Substantia nigra (tissue), 51 donors: ENCODE measurements at places on chromosomes 7 and 10.

GRCh38 chr7:131109759-131110296 is 217.8 kb upstream of the MKLN1 start:
- DNase-seq: peak; percentile 57

DNA sequence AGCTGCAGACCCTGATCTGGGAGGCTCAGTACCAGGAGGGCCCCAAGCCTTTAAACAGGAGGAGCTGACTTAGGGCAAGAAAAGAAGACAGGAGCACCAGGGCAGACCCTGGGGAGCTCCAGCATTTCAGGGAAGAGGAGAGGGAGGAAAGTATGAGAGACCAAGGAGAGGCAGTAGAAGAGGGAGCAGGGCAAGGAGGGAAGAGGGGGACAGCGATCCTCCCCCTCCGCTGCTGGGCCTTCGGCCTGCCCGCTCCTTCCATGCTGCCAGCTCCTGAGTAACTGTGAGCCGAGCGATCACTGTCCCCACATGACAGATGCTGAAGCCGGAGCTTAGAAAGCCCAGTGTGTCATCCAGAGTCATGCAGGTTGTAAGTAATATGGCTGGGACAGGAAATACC is 65.9 kb downstream of the ALOX5 start:
- no peak for DNase-seq

- DNase-seq: no peak
Observed at GRCh38 chr10:61098966-61099365, 155.0 kb upstream of the RHOBTB1 start.

DNA sequence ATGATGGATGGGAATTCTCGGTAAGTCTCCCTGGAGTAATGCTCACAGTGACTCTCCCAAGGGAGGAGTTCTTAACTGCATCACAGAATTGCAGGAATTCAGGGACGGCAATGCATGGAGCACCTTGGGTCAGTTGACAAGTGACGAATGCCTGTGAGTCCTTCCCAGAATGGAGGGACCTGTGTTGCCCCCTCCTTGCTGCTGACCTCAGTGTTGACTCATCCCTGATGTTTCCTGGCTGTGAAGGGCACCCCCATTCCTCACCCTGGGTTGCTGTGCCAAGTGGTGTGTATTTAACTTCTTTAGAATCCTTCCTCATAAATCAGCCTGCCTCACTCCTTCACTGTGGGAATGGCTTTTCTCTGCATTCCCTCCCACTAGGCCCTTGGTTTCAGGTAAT is 98.9 kb downstream of the LRMDA start:
- DNase-seq: no peak

GRCh38 chr7:102132209-102132752 is 154.4 kb upstream of the SH2B2 start:
- no peak for DNase-seq

DNA sequence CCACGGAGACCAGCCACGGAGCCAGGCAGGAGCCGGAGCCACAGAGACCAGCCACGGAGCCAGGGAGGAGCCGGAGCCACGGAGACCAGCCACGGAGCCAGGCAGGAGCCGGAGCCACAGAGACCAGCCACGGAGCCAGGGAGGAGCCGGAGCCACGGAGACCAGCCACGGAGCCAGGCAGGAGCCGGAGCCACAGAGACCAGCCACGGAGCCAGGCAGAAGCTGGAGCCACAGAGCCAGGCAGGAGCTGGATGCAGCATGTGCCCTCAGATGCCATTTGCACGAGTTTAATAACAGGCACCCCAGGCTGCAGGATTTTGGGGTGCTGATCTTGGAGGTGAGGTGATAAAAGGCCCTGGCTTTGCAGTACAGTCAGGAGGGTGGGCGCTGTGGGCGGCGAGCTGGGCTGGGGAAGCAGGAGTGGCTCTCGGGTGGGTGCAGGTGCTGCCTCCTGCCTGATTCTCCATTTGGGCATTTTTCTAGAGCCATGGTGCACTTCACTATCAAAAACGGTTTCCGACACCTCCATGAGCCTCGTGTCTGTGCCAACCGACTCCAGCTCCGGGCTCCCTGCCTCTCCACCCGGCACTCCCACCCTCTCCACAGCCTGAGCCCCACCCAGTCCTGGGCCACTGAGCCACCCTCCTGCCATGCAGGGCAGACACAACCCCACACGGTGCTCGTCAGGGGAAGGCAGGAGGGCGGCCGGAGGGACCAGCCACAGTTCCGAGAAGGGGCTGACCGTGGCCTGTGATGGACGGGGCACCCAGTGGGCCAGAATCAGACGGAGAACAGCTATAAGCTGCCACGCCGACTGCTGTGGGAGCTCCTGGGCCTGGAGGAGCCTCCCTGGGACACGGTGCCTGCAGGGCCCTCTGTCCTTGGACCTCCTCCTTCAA is 40.8 kb upstream of the NKX6-2 start:
- no peak for DNase-seq

- DNase-seq: peak; percentile 4
Observed at GRCh38 chr10:18400201-18400905, 251.0 kb downstream of the NSUN6 start.

GRCh38 chr7:139936760-139937310 is 107.8 kb downstream of the TBXAS1 start:
- DNase-seq: no peak

DNA sequence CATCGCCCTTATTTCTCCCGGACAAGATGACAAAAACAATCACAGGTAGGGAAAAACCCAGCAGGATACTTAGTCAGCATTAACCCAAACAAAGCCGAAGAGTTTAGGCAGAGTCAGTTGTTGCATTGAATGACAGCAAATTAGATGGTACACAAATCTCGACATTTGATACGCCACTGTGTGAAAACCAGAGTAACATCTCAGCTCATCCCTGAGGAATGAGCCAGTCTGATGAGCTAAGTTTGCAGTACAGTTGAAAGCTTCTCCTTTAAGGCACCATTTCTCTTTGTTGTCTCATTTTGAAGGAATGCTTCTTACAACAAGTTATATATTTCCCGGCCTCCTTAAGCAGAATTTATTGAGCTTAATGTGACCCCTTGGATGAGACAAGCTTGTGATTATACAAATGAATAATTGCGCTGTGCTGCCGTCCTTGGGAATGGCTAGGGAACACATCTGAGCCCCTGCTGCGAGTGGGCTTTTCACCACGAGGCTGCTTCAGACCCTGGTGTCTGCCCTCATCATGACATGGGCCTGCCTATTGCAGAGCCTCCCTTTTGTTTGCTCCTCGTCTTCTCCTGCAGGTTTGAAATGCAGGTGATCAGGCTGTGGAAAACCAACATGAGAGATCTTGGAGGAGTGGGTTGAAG is 137.3 kb downstream of the CELF2 start:
- DNase-seq: no peak

GRCh38 chr10:87552248-87552929 is 47.7 kb downstream of the MINPP1 start:
- no peak for DNase-seq

GRCh38 chr10:21417172-21417712 is 108.2 kb downstream of the SKIDA1 start:
- no peak for DNase-seq

GRCh38 chr10:42999385-43000020 is 77.4 kb upstream of the RET start:
- no peak for DNase-seq

GRCh38 chr10:6648894-6649720 is 69.0 kb upstream of the PRKCQ start:
- DNase-seq: no peak

DNA sequence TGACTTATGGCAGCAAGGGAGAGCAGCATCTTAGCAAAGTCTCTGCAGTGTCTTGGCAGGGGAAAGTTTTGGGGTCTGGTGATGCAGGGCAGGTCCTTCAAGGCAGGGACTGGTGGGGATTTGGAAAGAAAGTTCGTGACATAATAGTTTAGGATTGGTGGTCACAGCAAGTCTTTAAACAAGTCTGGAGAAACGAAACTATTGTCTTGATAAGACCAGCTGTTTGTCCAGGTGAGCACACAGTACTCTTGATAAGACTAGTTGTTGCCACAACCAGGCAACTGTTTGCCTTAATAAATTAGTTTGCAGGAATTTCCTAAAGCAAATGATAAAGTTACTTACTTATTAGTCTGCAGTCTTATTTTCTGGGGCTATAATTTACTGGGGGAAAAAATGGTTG is 136.1 kb downstream of the AKR1D1 start:
- DNase-seq: no peak

DNA sequence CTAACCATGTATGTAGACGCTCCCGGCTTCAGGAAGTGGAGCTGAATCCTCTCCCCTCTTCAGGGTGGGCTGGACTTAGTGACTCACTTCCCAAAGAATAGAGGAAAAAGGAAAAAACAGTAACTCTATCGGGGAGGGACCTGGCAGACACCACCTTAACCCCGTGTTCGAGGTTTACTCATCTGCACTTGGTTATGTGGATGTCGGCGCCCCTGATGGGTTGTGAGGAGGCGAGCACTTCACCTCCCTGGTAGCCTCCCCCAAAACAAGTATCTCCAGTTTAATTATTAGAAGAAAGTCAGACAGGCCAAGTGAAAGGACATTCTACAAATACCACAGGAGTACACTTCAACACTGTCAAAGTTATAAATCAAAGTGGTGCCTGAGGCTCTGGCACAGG is 559.7 kb downstream of the TCERG1L start:
- DNase-seq: no peak

GRCh38 chr10:62709200-62709599 is 95.3 kb upstream of the ADO start:
- DNase-seq: no peak

DNA sequence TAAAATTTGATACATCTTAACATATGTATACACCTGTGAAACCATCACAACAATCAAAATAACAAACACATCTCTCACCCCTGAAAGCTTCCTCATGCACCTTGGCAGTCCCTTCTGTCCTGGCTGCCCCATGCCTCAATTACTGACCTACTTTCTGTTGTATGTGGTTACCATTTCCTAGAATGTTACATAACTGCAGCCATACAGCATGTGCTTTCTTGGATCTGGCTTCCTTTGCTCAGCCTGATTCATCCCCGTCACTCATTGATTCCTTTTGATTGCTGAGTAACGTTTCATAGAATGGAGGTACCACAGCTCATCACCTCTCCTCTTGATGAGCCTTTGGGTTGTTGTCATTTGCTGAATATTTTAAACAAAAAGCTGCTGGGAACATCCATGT is 165.3 kb downstream of the CELF2 start:
- no peak for DNase-seq

GRCh38 chr10:89646889-89647657 is 2.0 kb upstream of the PANK1 start:
- no peak for DNase-seq

GRCh38 chr7:100901921-100902332 is 6.2 kb upstream of the ACHE start:
- no peak for DNase-seq

- DNase-seq: no peak
Observed at GRCh38 chr7:68031180-68031943, 1034.7 kb downstream of the TYW1 start.

- DNase-seq: no peak
Observed at GRCh38 chr10:76050291-76050625, 618.8 kb downstream of the LRMDA start.

GRCh38 chr10:113084031-113084430 is 134.0 kb downstream of the TCF7L2 start:
- no peak for DNase-seq

GRCh38 chr10:5902511-5903274 is 12.7 kb downstream of the FBH1 start:
- DNase-seq: no peak

- DNase-seq: no peak
Observed at GRCh38 chr10:34628174-34628796, 186.8 kb downstream of the PARD3 start.

GRCh38 chr7:43105521-43106120 is 6.8 kb upstream of the HECW1 start:
- no peak for DNase-seq

GRCh38 chr7:23532490-23533237 is 883 bp upstream of the TRA2A start:
- no peak for DNase-seq

DNA sequence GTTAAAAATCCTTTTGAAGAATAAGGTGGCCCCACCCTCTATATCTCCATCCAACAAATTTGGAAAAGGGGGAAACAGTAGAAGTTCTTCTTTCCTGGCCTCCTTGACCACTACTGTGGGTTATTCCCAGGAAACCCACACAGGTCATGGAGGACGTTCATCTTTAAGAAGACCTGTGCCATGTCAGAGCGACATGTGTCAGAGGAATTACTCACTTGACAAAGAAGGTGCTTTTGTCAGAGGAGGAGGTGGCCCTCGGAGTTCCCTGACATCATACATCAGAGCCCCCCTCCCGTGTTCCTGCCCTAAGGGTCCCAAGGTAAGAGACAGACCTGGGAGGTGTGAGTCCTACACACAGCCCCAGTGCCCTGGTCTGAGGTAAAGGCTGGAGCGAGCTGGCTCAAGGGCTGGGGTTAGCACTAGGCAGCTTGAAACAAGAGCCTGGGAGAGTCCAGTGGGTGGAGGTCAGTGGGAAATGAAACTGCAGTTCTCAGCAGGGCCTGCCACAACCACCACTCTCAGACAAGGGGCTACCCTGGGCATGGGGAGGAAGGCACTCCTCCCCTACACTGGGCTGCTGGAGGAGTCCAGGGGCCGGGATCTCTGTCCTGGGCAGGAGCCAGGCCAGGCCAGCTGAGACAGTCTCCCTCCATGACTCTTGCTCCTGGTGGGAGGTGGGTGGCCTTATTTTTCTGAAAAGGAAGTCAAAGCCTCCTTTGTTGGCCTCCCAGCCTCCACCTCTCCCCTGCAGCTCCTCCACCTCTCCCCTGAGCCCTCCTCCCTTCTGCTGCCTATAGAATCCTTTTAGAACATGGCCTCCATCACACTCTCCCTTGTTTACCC is 21.8 kb upstream of the ZMIZ1 start:
- no peak for DNase-seq

DNA sequence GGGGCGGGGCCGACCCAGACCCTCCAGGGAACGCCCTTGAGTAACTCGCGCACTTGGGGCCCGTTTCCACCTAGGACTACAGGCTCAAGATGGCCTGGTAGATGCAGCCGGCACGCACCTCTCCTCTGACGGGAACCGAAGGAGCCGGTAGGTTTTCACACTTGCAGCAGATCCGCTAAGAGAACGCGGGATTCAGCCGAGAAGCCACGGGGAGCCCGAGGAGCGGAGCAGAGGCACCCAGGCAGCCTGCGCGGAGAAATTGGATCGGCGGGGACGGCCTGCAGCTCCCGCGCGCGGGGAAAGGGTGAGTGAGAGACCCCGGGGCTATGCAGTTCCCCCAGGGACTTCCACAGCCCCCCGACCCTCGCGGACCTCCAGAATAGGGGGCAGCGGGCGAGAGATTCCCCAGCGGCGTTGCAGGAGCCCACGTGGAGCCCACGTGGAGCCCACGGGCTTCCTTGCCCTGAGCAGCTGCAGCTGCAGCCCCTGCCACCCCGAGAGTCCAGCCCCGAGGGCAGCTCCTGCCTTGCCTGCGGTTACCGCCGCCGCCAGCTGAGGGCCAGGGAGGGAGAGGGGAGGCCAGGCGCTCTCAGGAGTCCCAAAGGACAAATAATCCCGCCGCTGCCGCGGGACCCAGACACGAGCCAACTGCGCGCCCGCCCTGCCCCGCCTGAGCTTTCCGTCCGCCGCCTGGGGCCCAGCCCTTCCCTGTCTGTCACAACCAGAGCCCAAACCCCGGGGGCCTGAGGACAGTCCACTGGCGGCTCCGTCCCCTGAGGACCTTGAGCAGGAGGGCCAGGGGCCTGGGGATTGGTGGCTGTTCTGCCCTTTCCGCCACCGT is 13.1 kb downstream of the IFT22 start:
- DNase-seq: no peak
